ENCODE measurements at places on chromosomes 4 and X.

- no peak for DNase-seq
Measured at GRCh38 chrX:101409043-101409442, 1.0 kb downstream of the HNRNPH2 start.

DNA sequence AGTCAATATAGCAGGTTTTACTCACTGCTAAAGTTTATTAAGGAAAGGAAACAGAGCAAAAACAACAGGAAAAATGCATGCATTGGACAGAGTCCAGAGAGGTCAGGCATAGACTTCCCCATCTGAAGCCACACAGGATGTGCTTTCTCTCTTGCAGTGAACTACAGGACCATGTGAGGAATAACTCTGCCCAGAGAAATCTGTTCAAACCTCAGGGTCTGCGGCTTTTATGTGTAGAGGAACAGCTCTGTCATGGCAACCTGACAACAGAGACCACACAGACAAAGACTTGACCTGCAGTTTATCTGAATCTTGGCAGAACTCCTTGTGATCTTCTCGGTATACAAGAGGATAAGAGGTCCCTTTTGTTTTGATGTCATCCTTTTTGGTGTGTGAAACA, 46.3 kb upstream of the LONRF3 start:
- DNase-seq: no peak

DNA sequence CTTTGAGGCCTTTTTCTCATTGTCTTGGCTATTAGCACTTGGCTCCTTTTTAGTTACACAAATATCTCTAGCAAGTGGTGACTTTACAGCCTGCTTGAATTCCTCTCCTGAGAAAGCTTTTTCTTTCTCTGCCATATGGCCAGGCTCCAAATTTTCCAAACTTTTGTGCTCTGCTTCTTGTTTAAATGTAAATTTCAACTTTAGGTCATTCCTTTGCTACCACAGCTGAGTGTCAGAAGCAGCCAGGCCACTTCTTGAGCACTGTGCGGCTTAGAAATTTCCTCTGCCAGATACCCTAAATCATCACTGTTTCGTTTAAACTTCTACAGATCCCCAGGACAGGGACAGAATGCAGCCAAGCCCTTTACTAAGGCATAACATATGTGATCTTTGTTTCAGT, 222.4 kb downstream of the FBXO8 start:
- DNase-seq: no peak

DNA sequence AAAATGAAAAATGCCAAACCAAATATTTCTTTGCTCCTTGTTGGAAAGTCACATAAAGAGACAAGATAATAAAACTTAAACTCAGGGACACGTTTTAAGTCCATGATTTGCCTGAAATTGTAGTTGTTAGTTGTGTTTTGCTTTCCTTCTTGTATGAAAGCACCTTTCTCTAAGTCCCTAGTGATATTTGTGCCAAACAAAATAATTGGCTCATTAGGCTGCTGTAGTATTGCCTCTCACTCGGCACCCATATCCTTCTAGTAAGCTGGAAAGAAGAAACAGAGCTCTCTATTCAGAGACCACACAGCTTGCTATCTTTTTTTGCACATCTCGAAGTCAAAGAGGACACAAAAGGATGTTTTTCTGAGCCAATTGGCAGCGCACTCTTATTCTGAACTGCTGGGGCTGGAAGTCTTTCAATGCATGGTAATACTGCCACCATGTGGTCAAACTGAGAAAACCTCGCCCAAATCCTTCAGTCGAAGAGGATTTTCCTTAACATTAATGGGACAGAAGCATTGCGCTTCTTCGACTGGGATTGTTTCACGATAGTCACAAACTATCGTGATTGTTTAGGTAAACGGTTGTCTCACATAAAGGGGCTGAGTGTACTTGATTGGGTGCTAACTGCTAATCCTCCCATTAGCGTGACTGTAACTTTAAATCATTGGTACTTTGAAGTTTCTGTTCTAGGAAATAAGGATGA, 571.9 kb upstream of the LCORL start:
- no peak for DNase-seq

- no peak for DNase-seq
Measured at GRCh38 chrX:10085223-10085622, 71.6 kb upstream of the CLCN4 start.

GRCh38 chr4:5812506-5813229, 80.2 kb downstream of the CRMP1 start:
- no peak for DNase-seq

- no peak for DNase-seq
Measured at GRCh38 chr4:51958199-51958968, 61.8 kb downstream of the LRRC66 start.

GRCh38 chr4:2257361-2258081, 4.4 kb downstream of the MXD4 start:
- no peak for DNase-seq

DNA sequence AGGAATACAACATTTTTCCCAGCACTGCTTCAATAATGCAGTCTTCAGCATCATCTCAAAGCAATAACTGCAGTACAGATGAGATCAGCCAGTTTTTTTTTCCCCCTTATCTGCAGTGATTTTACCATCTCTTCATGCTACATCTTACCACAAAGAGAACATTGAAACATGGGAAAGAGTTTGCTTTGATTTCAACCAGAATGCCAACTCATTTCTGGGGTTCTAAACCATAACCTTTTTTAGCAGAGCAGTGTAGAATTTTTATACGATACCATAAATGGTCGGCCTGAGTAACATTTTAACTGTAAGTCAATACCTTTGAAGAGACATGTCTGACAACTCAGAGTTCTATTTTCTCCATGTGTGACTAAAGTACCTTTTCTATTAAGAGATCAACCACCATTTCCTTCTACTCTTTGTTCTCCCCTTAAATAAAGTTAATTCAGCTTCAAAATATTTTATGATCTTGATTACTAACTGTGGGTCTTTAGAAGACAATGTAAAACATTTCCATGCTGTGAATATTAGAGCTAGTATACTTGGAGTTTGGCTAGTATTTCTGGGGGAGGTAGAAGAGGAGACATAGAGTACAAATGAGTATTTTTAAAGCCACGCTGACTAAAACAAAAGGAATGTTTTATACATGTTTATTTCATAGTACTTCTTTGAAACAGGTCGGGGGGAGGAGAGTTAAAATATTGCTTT, 69.1 kb downstream of the TET2 start:
- DNase-seq: no peak

DNA sequence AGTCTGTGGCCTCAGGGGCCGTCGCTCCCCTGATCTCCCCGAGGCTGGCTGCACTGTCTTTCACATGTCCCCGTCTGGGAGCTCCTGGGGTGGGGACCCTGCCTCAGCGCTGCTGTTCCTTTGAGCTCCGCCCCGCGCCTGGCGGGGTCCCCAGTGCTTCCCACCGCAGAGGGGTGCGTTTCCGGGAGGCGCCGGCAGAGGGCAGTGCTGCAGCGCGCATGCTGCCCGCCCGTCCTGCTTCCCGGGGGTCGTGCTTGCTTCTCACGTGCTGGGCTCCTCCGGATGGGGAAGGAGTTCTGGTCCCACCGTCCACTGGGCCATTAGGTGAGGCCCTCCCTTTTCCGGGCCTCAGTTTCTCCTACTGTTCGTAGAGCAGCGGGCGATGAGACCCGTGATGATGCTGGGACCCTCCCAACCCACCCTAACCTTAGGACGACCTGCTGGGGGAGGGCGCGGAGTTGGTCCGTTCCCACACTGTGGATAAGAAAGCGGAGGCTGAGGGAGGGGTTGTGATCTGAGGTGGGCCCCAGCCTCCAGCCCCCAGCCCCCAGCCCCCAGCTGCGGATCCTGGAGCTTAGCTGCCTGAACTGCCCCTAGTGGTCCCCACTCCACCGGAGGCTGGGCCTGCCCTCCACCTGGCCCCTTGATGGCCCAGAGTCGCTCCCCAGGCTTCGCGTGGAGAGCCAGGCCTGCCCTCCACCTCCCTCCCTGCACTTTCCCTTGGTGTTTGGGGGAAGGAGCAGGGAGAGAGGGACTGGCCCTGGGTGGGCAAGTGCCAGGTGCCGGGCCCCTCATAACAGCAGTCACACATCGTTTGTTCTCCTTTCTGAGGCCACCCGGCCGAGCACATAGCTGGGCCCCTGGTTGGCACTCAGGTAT, 15.3 kb downstream of the CPZ start:
- no peak for DNase-seq

DNA sequence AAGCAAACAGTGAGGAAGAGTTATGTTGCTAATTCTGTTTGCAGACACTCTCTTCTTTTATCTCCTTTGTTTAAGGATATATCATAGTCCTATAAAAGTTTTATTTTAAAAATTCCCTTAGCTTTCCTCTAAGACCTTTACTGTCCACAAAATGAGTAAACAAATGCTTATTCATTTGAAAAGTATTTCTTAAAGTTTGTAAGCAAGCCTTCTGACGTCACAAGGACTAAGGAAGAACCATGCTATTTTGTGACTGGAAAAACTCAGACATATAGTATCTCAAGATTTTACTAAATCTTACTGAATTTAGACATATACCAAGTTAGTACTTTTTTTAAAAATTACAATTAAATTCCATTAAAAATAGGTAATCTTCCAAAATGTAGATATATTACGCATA, 5.2 kb upstream of the RBMXL3 start:
- DNase-seq: no peak

DNA sequence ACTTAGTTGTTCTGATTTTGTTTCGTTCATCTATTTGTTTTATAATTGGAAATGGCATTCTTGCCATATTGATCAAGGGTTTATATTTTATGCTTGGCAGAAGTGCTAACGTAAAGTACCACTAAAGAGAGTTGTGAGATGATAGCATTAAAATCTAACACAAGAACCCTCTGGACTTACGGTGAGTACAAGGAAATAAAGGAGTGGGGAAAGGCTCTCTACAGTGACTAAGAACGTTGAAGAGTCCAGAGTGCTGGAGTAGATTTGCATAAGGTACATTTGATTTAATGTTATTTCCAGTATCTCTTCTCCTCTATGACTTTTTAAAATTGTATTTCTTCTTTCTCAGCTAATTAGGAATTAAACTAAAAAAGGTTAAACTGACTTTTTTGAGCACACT, 612.6 kb downstream of the DMD start:
- DNase-seq: no peak

DNA sequence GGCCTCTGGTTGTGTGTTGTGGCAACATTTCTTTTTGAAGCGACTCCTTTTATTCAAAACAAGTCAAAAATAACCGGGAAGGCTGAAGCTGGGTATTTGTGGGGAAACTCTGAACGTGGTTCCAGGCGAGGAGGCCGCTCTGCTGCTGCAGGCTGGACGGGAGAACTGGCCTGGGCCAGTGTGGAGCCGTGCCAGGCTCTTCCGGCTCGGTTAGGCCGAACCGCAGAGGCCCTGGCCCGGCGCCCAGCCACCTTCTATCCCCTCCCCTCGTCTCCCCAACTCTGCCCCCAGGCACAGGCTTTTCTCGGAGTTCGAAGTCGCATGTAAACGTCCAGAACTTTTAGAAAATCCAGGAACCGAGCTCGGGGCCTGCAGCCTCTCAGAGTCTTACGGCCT, 2.4 kb upstream of the BCOR start:
- DNase-seq: no peak

DNA sequence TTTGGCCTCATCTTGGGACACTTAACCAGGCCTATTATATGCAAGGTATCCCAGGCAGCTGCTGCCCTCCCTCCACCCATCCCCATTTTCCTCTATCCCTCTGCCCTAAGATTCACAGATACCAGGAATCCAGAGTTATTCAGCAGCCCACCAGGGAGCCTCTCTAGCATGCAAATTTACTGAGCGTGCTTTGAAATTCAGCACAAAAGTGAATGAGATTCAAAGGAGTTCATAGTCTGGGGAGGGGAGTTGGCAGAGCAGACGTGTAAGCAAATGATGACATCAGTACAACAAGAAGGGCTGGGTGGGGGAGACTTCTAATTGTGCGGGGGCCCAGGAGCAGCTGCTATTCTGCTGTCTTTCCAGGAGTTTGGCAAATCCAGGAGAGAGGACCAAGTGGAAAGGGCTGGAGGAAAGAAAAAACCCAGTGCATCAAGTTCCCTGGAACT, 1.7 kb upstream of the MTM1 start:
- DNase-seq: no peak

DNA sequence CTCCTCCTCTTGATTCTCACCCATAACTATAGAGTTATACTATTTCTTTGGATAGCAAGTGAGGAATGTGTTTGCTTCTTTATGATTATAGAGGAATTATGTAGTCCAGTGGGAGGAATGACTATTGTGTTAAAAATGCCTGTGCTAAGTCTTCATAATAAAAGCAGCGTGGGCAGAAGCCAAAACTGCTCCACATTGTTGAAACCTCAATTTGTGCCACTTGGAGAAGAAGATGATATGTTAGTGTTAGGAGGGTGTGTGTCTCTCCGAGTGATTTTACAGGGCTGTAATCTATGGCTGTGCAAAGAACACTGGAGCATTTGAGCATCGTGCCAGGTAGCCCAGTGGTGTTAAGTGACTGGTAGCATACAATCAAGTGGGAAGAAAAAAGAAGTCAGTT, 74.3 kb downstream of the FRAS1 start:
- DNase-seq: no peak

DNA sequence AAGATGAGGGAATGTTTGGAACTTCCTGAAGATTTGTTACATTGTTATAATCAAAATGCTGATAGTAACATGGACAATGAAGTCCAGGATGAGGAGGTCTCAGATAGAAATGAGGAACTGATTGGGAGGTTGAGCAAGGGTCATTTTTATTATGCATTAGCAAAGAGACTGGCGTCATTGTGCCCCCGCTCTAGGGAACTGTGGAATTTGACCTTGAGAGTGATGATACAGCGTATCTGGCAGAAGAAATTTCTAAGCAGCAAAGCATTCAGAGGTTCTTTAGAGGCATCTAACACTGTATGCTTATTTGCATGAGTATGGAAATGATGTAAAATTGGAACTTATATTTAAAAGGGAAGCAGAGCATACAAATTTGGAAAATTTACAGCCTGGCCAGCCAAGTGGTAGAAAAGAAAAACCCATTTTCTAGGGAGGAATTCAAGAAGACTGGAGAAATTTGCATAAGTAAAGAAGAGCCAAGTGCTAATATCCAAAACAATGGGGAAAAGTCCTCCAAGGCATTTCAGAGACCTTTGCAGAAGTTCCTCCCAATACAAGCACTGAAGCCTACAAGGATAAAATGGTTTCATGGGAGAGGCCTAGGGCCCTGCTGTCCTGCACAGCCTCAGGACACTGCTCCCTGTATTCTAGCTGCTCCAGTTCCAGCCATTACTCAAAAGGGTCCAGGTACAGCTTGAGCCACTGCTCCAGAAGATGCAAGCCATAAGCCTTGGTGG, 483.0 kb upstream of the NDST4 start:
- no peak for DNase-seq

DNA sequence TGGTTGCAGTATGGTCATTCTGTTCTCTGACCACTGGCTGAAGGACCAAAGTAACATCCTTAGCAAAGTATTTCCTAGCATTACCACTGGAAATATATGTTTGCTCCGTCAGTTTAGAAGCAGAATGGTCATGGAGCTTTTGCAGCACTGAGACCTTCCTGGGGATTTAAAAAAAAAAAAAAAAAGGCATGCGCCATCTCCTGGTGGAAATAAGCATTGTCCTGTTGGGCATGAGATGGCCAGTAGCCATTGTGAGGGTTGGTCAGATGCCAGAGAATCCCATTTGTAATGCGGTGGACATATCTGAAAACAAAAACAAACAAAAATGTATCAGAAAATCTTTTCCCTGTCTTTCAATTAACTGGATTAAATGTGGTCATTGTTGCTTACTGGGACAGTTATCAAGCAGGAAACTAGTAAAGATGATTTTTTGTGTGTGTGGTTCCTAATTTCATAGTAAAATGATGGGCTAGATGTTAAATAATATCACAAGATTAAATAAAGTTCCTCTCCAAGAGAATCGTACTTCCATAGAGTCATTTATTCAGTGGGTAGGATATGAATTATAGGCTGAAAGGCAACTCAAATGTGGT, 139.6 kb downstream of the SOWAHB start:
- DNase-seq: no peak
